ENCODE measurements at places on chromosomes 2 and 18. TPM values are rescaled to one million over a fixed set of nuclear protein-coding genes. Genes with fewer than 3 reads are reported as not detected.

The OSBPL6 gene
- 5.3 TPM for total RNA-seq

The ATP6V1B1 gene
- total RNA-seq, result not detected

The DPYSL5 gene
- total RNA-seq, result not detected

The FER1L5 gene
- not detected for total RNA-seq

The MLPH gene
- 1.0 TPM for total RNA-seq

The KIDINS220 gene
- total RNA-seq, result 69.6 TPM

The DYNAP gene
- total RNA-seq, result not detected
